ENCODE measurements at places on chromosomes 1 and 21.

GRCh38 chr1:24321697-24322469 lies 2.7 kb downstream of the GRHL3 start:
- peak; percentile 30 for DNase-seq

DNA sequence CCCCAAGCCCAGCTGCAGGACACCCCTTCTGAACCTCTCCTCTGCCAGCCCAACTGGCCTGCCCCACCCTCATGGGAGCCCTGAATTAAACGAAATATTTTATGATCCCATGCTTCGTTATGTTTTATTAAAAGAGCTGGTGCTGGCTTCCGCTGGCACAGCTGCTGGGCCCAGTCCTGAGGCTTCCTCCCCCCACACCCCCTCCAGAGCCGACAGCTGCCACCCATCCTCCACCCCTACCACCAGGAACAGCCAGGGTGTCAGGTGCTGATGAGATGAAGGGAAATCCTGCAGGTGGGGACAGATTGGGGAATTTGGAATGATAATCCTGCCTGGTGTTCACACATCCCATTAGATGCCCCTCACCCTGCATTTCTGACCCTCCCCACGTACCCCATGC lies 19.0 kb downstream of the IGSF21 start:
- no peak for DNase-seq

GRCh38 chr1:170836141-170836540 lies 99.2 kb upstream of the MROH9 start:
- DNase-seq = no peak

DNA sequence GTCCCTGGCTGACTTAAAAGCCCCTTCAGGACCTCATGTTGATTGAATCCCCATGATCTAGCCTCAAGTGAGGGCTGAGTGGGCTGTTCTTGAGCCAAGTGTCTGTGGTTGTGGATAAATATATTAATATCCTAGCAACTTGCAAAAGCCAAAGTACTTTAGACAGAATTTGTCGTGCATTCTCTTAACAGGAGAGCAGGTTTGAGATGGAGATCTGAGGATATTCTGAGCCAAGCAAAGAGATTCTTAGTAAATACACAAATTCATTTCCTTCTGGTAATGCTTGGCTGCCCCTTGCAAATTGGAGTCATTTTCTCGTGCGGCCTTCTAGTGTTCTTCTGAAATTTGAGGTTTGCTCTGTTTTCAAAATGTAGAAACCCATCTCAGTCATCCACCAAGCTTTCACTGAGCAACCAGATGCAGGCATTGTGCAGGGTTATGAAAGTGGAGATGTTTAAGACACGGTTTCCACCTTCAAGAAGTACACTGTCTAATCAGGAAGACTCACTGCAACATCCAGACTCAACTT lies 242.1 kb upstream of the JUN start:
- DNase-seq = no peak

GRCh38 chr21:28793043-28793442 lies 199.6 kb downstream of the LTN1 start:
- DNase-seq = no peak

DNA sequence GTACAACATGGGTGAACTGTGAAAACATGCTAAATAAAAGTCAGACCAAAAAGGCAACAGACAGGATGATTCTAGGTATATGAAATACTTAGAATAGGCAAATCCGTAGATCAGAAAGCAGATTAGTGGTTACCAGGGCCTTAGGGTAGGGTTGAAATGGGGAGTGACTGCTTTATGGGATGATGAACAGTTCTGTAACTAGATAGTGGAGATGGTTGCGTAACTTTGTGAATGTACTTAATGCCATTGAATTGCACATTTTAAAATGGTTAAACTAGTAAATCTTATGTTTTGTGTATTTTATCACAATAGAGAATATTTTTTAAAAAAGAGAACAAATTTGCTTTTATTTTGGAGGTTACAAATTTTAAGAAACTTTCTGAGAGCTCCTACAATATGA lies 17.4 kb downstream of the ZNF326 start:
- DNase-seq = no peak

DNA sequence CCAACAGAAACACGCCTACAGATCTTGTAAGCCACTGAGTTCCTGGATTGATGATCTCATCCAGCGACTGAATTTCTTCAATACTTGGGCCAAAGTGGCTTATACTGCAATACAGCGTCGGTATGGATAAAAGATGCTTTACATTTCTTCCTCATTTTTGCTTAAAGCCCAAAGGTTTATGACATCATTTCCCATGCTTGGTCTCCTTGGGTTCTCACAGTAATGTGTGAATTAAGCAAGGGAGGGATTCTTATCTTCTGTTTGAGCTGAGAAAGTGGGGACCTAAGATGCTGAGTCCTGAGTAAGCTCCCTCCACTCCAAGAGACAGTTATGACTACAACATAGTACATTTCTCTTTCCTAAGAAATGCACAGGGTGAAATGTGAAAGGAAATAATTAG lies 39.5 kb downstream of the LBR start:
- DNase-seq = no peak

- no peak for DNase-seq
Measured at GRCh38 chr1:206685334-206685768, 646 bp downstream of the MAPKAPK2 start.

- no peak for DNase-seq
Measured at GRCh38 chr1:207020065-207020708, 12.4 kb downstream of the C1orf116 start.

DNA sequence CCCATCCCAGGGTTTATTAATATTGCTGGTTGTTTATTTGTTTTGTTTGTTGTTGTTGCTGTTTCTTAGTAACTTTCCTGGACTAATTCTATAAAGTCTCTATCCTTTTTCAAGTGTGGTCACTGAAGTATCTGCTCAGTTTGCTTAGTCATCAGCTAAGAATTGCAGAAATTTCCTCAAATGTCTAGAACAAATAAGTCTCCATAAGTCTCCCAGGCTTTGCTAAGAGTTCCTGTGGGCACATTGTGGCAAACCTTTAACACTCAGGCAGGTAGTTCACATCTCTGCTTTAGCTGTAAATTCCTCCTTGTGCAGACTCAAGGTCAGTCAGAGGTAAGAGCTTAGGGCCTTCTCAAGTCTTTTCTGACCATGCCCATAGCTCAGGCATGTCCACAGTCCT lies 38.9 kb upstream of the C1orf185 start:
- no peak for DNase-seq

DNA sequence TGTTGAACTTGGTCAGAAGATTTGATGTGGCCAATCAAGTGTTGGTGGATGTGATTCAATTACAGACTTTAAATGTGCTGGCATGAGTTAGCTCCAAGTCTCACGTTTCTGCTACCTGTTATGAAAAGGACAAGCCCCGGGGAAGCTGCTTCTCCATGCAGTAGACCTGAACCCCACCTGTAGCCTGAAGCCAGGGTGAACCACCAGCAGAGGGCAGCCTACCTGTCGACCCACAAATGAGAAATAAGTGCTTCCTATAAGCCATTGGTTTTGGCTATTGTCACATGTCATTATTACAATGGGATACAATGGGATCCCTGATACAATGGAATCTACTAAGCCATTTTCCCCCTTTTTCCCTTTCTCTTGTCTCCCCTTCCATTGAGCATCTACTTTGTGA lies 230.2 kb downstream of the PRDM2 start:
- DNase-seq = no peak

- DNase-seq = peak; percentile 79
Measured at GRCh38 chr1:21261551-21262292, 28.5 kb downstream of the ECE1 start.

- DNase-seq = no peak
Measured at GRCh38 chr1:17134724-17135123, 15.5 kb upstream of the PADI2 start.

DNA sequence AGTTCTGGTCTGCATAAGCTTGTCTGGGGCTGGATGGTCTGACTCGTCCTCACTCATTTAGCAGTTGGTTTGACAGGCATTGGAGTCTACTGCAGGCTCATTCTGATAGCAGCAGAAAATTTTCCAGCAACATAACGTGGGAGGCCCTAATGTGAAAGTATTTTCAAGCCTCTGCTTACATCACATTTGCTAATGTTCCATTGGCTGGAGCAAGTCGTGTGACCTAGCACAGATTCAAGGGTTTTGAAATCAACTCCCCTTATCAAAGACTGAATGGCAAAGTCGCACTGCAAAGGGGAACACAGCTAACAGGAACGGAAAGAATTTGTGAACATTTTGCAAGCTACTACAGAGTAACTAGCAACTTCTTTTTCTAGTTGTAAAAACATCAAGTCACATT lies 2.3 kb upstream of the USH2A start:
- DNase-seq = no peak

DNA sequence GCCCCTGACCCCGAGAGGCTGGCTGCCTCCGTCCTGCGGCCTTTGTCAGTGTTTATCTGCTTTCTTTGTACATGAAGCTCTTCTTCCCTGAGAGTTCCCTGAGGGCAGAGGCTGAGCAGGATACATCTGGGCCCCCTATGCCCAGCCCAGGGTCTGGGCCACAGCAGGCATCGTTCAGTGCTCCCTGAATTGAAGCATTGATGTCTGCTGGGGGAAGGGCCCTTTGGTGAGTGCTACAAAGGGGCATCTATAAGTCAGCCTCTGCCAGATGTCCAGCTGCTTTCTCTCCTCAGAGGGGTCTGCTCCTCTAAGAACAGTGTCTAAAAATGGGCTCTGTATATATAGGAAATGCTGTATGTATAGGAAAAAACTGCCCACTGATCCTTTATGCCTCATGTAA lies 2.1 kb downstream of the HEYL start:
- no peak for DNase-seq

GRCh38 chr1:41537251-41537650 lies 52.8 kb upstream of the EDN2 start:
- no peak for DNase-seq

GRCh38 chr1:179175011-179175841 lies 54.3 kb downstream of the ABL2 start:
- DNase-seq = no peak

DNA sequence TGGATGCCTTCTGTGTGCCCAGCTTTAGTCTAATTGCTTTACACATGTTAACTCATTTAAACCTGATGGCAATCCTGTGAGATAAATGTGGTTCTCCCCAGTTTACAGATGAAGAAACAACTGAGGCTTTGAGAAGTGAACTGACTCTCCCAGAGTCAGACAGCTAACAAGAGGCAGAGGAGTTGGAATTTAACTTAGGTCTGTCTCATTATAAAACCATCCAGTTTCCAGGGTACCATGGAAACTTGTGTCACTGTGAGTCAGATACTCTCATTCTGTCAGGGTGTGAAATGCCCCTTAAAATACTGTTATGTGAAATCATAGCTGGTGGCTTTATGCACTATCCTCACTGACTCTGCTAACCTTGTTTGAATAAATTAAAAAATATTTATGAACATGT lies 206.6 kb downstream of the PBX1 start:
- DNase-seq = no peak

GRCh38 chr21:45280969-45281368 lies 6.7 kb downstream of the POFUT2 start:
- no peak for DNase-seq

- DNase-seq = no peak
Measured at GRCh38 chr1:36721261-36721660, 238.5 kb upstream of the CSF3R start.

DNA sequence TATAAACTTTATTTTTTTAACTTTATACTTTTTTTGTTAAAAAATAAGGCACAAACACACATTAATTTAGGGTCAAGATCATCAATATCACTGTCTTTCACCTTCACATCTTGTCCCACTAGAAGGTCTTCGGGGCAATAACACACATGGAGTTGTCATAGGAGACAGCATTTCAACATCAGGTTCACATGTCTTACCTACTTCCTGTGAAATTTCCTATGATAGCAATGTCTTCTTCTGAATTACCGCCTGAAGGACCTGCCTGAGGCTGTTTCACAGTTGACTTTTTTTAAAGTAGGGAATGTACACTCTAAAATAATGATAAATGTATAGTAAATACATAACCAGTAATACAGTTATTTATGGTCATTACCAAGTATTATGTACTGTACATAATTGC lies 559.4 kb downstream of the PLPP3 start:
- DNase-seq = no peak

DNA sequence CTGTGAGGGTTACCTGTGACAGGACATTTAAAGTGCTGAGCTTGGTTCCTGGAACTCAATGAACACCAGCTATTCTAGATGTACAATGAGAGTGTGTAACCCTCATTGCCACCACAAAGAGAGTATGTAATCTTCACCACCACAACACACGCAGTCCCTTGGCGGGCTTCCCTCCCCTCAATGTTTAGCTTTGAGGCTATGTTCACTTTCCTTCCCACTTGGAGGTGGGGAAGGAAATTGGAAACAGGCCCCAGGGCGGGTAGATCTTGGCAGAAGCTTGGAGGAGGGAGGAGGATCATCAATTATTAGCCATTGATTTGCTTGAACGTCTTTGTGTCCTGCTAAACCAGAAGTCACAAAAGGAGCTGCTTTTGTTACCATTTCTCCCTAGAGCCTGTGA lies 8.3 kb upstream of the COL16A1 start:
- no peak for DNase-seq

GRCh38 chr1:54342288-54342687 lies 63.9 kb downstream of the SSBP3 start:
- no peak for DNase-seq

DNA sequence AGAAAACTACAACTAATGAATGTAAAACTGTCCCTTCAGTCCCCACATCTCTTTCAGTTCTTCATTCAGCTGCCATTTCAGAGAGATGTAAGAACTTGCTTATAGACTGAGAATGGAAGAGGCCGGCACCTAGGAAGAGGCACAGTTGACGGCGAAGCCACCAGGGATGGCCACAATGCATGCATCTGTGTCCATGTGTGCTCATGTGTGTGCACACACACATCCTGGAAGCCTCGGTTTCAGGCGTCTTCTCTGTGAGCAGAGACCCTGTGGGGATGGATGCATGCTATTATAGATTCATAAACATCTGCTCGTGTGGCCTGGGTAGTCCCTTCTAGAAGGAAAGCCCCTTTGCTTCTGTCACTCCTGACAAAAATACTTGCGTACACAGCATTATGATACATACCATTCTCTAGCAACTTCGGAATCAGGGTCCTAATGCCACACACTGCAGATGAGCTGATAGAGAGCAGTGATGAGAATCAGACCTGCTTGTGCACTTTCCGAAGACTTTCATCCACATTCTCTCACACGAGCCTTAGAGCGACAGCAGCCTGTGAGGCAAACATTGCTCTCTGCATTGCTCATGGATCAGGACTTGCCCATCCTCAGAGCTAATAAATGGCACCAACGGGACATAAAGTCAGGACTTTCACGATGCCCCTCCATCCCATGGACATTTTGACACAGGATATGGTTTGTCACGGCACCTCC lies 12.4 kb upstream of the GPR61 start:
- DNase-seq = no peak

GRCh38 chr1:241934866-241935265 lies 22.7 kb upstream of the BECN2 start:
- DNase-seq = no peak

Data from left ventricle myocardium inferior (tissue), 1 donor.